Caco-2 (cell line): ENCODE measurements at places on chromosomes 11 and 22.

- peak; percentile 44 for DNase-seq
Observed at GRCh38 chr11:18171377-18172000, 1.1 kb upstream of the MRGPRX4 start.

- DNase-seq = no peak
Observed at GRCh38 chr11:72380132-72380503, 54.2 kb downstream of the CLPB start.

GRCh38 chr11:115741376-115742107 lies 237.3 kb upstream of the CADM1 start:
- DNase-seq = no peak

GRCh38 chr11:95242091-95242844 lies 11.3 kb upstream of the SESN3 start:
- DNase-seq = no peak

DNA sequence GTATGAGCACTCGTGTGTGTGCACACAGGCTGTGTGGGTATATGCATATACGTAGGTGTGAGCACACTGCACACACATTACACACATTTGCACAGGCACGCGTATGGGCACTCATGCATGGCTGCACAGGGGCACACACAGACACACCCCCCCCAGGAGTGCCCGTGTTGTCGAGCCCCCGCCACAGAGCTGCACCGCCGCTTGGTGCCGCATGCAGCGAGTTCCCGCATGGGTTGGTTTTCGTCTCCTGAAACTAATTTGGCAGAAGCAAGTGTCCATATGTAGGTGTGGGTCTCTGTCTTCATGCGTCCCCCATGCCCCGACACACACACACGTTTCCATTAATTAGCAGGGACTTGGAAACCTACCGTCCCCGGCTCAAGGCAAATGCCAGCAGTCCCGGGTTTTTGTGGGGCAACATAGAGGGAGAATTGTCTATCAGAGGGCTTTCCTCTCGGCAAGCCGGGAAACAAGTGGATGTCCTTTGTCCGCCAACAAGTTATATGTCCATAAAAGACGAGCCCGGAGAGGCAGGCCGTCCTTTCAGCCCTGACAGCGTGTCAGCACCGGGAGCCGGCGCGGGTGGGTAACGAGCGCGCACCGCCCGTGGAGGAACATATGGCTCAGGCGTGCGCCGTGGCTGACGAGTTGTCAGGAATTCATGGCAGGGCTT lies 1291.7 kb downstream of the BRD1 start:
- no peak for DNase-seq

DNA sequence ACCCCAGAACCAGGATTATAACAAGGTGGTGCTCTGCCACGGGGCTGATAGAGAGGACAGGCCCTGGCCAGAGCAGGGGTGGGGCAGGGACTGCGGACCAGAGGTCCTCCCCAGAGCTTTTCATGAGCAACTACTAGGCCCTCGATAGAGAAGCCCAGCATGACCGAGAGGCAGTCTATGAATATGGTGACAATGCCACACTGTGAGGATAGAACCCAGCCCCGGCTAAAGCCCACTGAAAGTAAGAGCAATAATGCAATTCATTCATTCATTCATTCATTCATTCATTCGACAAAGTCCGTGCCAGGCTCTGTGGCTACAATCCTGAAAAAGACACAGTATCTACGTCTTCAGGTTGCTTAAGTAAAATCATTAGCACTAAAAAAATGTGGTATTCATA lies 35.6 kb upstream of the CD5 start:
- DNase-seq = no peak

- no peak for DNase-seq
Observed at GRCh38 chr11:79312617-79313529, 128.0 kb downstream of the TENM4 start.

DNA sequence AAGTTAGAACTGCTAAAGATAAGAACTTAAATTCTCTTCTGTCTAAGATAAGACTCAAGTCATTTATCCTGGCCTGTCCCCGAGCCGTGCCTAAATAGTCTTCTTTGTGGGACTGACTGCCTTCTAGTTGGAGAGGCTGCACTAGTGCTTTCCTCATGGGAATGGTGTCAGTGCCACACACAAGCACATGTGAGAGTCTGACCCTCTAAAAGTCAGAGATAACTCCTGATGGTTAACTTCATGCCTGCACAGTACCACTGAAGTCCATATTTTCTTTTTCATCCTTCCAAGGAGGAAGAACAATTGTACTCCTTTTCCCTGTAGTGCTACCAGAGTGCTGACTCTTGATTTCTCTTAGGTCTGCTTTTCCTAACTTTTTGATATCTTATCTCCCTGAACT lies 309.7 kb downstream of the TMEM135 start:
- DNase-seq = no peak

- no peak for DNase-seq
Observed at GRCh38 chr11:79896258-79896657, 455.4 kb upstream of the TENM4 start.

DNA sequence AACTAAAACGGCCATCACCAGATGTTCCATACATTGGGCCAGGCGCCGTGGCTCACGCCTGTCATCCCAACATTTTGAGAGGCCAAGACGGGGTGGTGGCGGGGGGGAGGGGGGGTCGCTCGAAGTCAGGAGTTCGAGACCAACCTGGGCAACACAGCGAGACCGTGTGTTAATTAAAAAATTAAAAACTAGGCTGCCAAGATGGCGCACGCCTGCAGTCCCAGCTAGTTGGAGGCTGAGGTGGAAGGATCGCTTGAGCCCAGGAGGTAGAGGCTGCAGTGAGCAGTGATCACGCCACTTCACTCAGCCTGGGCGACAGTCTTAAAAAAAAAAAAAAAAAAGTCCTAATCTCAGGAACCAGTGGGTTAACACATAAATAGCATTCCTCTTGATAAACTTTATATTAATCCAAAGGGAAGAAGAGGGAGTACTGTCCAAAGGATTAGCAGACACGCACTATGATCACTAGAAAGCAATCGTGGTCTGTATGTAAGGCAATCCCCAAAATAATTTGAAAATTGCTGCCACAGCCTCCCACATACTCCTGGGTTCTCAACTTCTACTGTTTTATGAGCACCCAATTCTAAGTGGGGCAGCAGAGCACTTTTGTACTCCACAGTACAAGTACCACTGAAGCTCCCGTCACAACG lies 604 bp downstream of the PUS3 start:
- DNase-seq = no peak

- no peak for DNase-seq
Observed at GRCh38 chr22:23380230-23380573, 199.9 kb downstream of the IGLL1 start.

DNA sequence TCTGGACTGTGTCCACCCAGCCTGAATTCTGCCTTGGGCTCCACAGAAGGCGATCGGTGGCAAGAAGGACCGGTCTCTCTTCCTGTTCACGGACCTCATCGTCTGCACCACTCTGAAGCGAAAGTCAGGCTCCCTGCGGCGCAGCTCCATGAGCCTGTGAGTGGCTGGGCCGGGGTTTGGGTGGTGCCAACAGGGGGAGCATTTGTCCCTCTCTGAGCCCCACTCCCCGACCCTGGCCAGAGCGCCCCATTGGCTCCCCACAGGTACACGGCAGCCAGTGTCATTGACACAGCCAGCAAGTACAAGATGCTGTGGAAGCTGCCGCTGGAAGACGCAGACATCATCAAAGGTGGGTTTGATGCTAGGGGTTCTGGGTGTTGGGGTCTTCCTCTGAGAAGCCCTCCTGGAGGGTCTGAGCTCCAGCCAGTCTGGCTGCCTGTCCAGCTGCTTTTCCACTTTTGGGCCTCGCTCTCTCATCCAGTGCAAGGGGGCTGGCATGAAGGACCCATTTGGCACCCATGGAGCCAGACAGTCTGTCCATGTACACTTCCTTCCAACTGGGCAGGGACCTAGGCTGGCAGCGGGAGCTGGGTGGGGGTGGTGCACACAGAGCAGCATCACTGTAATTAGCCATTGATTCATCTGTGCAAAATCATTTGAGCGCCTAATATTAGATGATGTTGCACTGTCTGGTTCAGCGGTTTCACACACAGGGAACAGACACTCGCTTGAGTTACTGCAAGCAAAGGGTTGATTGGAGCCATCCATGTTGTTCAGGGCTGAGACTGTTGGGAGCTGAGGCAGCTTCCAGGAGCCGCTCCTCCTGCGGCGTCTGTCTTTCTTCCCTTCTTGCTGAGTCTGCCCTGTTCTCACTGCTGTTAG lies 19.0 kb upstream of the RELT start:
- DNase-seq = no peak

GRCh38 chr11:17845431-17845881 lies 110.9 kb downstream of the KCNC1 start:
- no peak for DNase-seq

- peak; percentile 12 for DNase-seq
Observed at GRCh38 chr11:45852712-45853101, 5.4 kb downstream of the CRY2 start.

DNA sequence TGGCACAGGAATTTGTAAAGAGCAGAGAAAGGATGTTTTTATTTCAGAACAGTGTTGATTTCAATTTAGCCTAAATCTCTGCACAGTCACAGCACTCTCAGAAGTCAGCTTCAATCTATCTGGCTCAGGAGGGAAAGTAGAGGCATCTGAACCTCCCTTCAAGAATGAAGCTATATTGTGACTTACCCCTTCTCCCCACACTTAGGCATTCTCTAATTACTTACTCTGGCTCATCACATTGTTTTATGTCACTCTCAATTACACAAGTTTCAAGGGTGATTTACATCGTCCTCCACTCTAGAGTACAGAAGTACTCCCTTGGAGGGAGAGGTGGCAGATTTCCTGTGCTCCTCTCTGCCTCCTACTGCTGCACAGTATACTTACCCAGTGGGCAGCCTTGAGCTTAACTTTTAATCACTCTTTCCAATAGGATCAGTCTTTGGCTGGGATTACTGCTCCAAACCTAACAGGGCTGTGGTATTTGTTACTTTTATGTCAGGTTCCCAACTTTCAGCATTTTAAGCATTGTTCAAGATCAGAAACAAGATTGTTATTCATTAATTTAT lies 211.4 kb downstream of the AASDHPPT start:
- DNase-seq = no peak

GRCh38 chr22:37333724-37334460 lies 51.6 kb downstream of the CYTH4 start:
- no peak for DNase-seq

DNA sequence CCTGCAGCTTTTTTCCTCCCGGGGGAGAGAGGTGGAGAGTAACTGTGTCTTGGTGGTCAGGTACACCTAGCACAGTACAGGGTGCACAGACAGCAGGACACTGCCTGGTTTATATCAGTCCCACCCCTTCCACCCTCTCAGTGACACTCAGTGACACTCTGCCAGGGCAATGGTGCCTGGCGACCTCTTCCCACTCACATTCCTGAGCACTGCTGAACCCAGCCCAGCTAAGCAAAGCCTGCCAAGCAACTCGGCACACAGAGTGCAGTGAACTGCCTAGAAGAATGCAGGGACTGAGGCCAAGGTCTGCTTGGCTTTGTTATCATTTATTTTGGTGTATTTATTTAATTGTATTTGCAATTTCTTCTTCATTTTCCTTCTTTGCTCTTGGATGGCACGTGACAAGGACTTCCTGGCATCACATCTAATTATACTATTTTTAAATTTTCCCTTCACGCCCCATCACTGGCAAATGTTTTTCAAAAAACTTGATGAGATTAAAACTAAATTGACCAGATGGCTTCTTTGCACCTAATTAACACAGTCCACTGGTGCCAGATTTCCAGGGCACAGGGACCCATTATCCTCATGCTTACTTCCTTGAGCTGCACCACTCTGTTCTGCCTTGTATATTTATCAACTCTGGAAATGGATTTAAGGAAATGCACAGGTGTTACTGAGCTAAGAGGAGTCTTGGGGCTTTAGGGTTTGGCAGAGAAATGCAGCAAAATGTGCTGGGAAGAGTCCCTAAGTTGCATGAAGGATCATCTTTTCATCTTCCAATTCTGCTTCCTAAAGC lies 205.6 kb downstream of the ADAMTS15 start:
- DNase-seq = no peak

DNA sequence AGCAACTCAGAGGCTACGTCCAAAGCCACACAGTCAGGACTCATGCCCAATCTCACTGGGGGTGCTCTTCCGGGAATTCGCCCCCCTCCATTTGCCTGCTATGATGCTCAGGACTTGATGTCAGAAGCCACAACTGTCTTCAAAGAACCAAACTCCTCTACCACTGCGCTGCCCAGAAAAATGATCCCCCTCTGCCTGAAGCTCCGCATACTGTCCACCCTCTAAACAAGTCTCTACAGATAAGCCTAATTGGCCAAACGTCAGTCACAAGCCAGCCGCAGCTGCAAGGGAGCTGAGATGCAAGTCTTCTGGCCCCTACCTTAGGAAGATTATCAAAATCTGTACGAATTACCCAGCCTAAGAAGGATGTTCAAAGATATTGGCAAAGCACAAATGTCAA lies 294.6 kb downstream of the BUD13 start:
- DNase-seq = no peak

DNA sequence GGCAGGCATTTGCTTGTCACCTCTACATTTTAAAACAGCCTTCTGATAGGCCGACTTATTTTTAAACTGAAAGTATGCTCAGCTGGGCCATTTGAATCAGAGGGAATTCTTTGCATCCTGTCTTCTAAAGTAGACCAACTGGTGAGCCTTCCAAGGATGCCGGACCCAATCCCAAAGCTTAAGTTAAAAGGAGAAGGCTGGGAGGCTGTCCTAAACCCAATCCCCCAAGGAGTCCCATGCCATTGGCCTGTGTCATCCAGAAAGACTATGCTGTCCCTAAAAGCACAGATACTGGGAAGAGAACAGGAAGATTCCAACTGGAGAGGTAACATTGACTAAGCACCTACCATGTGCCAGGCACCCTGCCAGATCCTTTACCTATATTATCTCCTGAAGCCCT lies 18.0 kb downstream of the TENM4 start:
- no peak for DNase-seq

DNA sequence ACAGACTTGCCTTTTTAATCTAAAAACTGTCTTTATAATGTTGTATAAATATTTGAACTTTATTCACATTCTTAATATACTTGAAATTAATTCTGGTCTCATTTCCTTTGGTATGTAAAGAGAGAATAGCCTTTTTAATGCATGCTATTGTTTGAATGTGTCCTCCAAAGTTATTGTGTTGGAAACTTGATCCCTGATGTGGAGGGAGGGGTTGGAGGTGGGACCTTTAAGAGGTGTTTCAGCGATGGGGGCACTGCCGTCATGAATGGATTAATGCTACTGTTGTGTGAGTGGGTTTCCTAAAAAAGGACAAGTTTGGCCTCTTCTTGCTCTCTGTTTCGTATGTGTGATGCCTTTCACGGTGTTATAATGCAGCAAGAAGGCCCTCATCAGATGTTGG lies 131.7 kb downstream of the DDX10 start:
- DNase-seq = no peak
